ENCODE measurements at places on chromosomes 16 and 17.

DNA sequence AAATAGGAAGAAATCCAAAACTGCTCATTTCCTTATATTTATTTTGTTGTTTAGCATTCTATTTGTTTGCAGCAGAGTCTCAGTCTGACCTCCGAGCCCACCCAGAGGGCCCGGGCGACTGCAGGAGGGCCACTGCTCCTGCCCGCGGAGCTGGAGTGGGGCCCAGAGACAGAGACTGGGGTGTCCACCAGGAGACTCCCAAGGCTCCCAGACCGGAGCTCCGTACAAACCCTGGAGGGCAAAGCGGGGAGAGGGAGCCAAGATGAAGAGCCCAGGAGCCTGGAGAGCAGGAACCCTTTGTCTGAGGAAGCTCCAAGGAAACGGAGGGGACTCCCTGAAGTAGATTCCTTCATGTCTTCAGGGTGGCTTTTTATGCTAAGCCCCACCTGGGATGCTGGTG lies 57.9 kb downstream of the AXIN2 start:
- no peak for DNase-seq

DNA sequence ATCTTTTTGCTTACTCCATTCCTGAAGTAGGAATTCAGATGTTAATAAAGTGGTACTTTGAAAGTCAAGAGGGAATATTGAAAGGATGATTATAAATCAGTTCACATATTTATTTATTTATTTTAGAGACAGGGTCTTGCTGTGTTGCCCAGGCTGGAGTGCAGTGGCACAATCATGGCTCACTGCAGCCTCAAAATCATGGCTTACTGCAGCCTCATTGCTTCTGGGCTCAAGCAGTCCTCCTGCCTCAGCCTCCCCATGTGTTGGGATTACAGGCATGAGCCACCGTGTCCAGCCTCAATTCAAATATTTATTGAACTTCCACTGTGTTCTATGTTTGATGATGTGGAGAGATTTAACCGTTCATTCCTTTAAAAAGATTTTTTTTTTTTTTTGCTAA lies 6.6 kb downstream of the NDEL1 start:
- DNase-seq, result no peak

GRCh38 chr17:8223356-8224126 lies 13.2 kb upstream of the AURKB start:
- no peak for DNase-seq

DNA sequence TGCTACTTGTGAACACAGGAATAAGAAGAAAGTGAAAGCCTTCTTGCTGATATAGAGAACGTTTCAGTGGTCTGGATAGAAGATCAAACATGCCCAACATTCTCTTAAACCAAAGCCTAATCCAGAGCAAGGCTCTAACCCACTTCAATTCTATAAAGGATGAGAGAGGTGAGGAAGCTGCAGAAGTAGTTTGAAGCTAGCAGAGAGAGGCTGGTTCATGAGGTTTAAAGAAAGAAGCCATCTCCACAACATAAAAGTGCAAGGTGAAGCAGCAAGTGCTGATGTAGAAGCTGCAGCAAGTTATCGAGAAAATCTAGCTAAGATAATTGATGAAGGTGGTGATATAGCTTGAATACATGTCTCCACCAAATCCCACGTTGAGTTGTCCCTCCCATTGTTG lies 383.3 kb upstream of the ASIC2 start:
- no peak for DNase-seq

DNA sequence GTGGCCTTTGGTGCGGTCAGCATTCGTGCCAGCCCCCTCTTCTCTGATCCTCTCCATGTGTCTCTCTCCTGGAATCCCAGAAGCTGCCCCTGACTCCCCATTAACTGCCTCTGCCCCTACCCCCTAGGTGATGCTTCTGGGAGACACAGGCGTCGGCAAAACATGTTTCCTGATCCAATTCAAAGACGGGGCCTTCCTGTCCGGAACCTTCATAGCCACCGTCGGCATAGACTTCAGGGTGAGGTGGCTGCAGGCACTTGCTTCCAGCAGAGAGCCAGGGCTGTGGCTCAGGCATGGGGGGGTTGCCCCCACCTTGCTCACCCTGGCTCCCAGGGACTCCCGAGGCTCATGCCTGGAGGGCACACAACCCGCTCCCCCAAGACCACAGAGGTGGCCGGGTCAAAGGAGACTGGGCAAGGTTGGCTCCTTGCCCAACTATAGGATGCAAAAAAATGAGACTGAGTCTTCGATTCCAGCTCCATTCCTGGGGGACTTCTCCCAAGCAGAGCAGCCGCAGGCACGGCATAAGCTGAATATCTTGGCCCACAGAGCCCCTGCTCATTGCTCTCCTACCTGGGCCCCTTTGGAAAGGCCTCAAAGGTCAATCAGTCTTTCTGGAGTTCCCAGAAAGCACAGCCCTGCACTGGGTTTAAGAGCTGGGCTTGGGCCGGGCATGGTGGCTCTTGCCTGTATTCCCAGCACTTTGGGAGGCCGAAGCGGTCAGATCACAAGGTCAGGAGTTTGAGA lies 3.8 kb downstream of the RAB37 start:
- DNase-seq, result no peak

GRCh38 chr17:29433541-29433940 lies 43.4 kb downstream of the TAOK1 start:
- DNase-seq, result no peak

GRCh38 chr17:75808905-75809621 lies 24.5 kb downstream of the UNK start:
- no peak for DNase-seq

GRCh38 chr17:82365606-82366295 lies 5.8 kb upstream of the UTS2R start:
- no peak for DNase-seq

GRCh38 chr16:15822957-15823356 lies 33.9 kb downstream of the MYH11 start:
- no peak for DNase-seq

DNA sequence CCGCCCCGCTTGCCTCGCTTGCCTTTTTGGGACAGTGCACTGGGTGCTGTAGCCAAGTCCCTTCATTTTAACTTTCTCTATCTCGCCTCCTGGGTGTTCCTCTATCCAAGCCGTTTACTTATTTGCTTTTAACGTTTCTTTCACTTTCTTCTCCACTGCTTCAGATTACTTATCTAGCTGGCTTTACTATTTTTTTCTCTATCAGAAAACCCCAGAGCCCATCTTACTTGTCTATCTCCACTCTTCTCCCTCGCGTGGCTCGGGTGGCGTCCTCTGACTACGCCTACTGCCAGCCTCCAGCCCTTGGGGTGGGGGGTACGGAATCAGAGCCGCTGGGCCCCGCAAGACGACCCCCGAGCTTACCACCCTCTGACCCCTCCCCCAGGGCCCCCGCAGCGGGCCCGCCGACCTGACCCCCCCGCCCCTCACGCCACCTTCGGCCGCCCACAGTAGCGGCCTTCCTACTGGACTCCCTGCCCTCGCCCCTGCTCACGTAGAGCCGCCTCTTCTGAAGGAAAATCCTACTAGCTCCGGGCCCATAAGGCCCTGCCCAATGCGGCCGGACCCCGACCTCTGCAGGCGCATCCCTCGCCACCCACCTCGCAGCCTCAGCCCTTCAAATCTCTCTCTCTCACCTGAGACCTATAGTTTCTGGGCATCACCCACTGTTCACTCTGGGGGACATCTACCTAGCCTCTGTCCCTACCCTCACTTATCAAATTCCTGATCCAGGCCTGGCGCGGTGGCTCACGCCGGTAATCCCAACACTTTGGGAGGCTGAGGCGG lies 1.0 kb upstream of the SLC12A4 start:
- DNase-seq, result peak; percentile 18

DNA sequence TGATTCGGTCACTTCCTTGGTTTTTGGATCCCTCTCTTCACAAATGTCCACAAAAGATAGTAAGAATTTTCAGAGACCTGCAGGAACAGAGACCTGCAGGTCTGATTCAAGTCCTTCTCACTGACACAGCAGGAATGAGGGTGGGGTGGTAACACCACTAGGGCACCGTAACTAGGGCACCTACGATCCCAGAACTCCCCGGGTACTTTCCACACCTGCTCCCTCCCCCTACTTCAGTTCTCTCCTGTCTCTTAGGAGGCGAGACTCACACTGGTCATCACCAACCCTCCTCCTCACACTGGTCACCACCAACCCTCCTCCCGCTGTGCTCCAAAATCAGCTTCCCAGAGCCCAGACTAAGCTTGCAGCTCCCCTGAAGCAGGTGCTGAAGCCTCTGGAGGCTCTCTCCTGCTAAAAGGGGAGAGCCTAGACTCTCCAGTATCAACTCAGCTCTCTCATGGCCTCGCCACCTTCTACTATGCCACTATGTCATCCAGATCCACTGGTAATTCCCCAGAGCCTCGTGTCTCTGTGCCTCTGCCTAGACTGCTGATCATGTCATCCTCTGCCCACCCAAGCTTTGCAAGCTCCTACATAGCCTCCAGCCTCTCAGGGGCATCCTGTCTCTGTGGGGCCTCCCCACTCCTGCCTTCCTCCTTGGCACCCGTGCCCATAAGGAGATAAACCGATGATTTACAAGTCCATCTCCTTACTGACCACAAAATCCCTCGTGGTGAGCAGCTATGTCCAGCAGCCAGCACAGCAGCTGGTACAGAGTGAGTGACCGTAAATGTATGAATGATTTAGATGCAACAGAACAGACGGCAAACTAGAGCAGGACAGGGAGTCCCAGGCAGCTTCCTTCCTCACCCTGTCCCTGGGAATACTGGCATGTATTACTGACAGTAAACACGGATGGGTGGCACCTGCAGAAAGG lies 63.4 kb upstream of the GSG1L start:
- no peak for DNase-seq

DNA sequence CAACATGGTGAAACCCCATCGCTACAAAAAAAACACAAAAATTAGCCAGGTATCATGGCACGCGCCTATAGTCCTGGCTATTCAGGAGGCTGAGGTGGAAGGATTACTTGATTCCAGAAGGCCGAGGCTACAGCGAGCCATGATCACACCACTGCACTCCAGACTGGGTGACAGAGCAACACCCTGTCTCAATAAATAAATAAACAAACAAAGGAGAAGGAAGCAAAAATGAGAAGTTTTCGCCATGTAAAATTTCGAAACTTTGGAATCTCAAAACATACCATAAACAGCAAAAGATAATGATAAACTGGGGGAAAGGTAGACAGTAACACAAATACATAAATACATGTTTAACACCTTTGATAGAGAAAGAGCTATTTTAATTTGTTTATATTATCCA lies 130.9 kb downstream of the ZFHX3 start:
- DNase-seq, result no peak

DNA sequence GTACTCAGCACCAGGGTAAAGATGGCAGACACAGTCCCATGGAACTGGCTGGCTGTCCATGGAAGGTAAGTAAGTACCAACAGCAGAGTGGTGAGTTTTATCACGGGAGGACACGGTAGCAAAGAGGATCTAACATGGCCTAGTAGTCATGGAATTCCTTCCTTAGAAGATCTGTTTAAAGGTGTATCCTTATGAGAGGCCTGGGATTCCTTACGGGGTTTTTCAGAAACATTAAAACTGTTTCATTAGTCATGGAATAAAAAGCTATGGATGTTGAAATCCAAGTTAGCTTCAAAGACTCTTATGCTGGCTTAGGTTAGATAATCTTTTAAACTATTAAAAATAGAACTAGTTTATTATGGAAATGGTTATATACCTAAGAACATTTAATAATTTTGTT lies 7.4 kb downstream of the FTO start:
- DNase-seq, result no peak

GRCh38 chr16:75506574-75506973 lies 11.3 kb upstream of the CHST6 start:
- DNase-seq, result no peak

DNA sequence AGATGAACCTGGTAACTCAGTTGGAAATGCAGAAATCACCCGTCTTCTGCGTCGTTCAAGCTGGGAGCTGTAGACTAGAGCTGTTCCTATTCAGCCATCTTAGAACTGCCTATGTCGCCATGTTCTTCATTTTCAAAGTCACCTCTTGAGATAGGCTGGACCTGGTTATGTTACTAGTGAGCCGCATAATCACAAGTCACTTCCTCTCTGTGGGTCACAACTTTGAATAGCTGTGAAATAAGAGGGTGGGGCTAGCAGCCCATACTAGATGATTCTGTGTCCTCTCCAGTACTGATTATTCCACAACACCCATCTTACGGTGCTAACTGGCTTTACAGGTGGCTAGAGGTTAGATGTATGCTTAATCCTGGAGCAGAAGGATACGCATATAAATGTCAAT lies 74.2 kb downstream of the VPS53 start:
- no peak for DNase-seq

Data from CD8-positive, alpha-beta memory T cell (primary cell).